ENCODE measurements at places on chromosomes 12 and 14. TPM values are rescaled to one million over a fixed set of nuclear protein-coding genes. Genes with fewer than 3 reads are reported as not detected.

GRCh38 chr12:62294378-62294777, 34.2 kb downstream of the USP15 start:
- no peak for DNase-seq

Gene OTUB2
- 0.55 TPM for total RNA-seq

DNA sequence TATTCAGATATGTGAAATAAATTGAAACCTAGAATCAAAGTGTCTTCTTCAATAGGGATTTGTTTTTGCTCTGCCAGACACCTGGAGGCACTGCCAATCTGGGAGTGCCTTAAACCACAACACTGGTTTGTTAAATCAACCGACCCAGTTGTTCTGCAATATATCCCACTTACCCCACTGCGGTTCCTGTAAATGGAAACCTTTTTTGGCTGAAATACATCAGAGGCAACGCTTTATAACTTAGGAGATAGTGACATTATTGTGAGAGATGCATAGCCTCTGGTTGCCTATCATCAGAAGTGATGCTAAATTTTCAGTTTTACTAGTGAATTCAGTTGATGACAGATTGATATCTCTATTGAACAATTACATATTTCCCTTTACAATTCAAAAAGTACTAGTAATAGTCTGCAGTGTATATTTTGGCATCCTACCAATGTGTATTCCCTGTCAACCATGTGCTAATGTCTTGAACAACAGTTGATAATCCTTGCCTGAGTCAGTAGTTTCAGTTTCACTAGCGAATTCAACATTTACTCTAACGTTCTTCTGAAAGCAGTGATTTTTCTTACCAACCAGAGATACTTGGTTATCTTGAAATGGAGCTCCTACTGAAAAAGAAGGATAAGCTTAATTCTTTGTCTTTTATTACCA, 30.5 kb downstream of the PPP2R5C start:
- DNase-seq, result no peak

Gene LTB4R2
- 3.2 TPM for total RNA-seq

DNA sequence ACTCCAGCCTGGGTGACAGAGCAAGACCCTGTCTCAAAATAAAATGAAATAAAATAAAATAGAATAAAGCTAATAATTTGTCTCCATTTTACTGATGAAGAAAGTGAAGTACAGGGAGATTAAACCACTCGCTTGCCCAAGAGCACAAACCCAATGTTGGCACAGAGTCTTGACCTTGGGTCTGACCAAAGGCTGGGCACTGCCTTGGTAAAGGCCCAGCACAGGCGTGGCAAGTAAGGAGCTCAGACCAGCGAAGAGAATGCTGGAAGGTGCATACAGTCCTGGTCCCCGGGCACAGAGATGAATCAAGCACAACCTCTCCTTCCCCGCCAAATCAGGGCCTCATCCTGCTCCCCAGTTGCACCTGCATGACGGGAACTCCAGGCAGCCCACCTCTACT, 26.9 kb downstream of the SCARB1 start:
- DNase-seq, result no peak

GRCh38 chr12:92582893-92583292, 119.9 kb upstream of the PLEKHG7 start:
- no peak for DNase-seq

DNA sequence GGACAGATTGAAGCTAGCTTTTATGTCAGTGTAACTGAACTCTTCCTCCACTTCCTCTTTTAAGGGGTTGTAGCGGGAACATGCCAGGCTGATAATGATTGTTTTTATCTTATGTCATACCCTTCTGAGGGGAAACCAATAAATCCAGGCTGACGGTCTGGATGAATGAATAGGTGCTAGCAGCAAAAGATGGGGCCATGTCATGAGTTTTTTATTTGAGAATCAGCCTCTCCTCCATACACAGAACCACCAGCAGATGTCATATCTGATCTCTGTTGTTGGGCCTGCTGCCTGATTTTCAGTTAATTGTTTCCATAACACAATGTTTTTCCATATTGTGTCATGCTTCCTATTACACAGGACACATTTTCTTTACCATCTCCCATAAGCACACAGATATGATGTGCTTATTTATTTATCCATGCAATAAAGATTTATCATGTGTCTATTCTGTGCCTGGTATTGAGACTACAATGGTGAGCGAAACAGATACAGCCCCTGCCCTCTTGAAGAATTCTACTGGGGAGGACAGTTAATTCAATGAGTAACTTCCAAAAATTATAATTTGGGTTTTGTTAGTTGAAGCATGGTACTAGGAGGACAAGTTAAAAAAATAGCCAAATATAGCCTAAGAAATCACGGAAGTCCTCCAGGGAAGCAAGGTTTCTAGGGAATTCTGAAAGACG, 33.6 kb upstream of the CRY1 start:
- DNase-seq, result no peak

Gene TMEM132C
- total RNA-seq, result 3.5 TPM

- DNase-seq, result no peak
Measured at GRCh38 chr14:103905842-103906456, 22.3 kb upstream of the TDRD9 start.

Gene PSME2
- 43.5 TPM for total RNA-seq

- DNase-seq, result peak; percentile 76
Measured at GRCh38 chr12:62813031-62813829, 121.7 kb downstream of the PPM1H start.

DNA sequence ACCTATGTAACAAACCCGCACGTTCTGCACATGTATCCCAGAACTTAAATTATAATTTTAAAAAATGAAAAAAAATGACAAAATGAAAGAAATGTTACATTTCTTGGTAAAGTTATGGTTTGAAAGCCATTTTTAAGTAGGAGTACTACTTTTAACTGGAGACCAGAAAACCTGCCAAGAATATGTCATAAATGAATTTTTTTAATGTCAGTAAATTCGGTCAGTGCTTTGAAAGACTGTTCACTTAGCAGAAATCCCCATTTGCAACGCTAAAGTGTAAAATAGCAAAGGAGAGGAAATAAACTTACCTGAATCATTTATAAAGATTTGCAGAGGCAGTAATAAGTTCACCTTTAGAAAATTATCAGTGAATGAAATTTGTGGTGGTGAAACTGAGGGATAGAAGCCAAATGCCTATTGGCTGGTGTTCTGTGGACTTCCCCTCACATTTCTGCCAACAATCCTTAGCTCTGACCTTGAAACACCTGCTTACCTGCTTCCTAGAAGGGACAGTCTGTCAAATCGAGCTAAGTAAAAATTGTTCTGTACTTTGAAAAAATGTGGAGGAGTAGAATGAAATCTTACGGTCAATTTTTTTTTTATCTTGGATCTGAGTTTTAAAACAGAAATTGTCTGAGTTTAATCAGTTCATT, 714.2 kb downstream of the SLC6A15 start:
- no peak for DNase-seq

GRCh38 chr12:40474630-40475029, 217.6 kb upstream of the CNTN1 start:
- no peak for DNase-seq

Gene MRPL42
- 51.9 TPM for total RNA-seq

GRCh38 chr12:105696-106095, 39.1 kb downstream of the IQSEC3 start:
- DNase-seq, result peak; percentile 18

GRCh38 chr14:58736606-58737005, 98.8 kb downstream of the DACT1 start:
- no peak for DNase-seq

DNA sequence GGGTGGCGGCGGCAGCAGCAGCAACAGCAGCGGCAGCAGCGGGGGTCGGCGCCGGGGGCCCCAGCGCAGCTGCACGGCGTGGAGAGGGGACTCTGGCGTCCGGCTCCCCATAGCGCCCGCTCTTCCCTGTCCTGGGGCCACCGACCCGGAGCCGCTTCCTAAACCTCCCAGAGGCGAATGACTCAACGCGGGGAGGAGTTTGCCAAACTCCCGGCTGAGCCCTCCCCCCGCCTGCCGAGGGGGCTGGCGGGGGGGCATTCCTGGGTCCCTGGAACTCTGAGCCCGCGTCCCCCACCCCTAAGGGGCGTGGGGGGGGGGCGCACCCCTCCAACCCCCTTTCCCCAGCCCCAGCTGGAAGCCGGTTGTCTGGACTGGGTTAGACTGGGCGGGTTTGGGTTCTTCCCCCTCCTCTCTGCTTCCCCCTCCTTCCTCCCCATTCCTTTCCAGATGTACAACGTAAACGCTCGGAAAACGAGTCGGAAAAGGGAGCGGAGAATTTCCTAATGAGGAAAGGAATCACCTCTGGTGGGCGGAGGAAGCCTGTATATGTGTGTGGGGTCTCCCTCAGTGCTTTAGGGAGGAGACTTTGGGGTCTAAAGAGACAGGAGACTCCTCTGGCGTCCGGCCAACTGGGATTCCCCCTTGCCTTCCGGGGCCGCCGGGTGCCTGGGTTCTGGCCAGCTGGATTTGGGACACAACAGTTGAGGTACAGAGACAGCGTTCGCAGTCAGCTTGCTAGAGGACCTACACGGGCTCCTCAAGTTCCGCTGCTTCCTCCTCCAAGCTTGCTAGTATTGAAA, at the start of gene ITGA5:
TSS of gene ITGA5 (minus strand) at position 179 of the 800 bp plus-strand sequence. CDS start at position 111, 68 bp downstream.
- DNase-seq, result peak; percentile 96

GRCh38 chr12:92438641-92439419, 264.0 kb upstream of the PLEKHG7 start:
- DNase-seq, result no peak

Gene SERPINA9
- total RNA-seq, result not detected

GRCh38 chr12:64633011-64633939, 23.0 kb downstream of the RASSF3 start:
- DNase-seq, result no peak

Gene TAS2R42
- not detected for total RNA-seq
